ENCODE measurements at places on chromosomes 13 and 19.

- DNase-seq: no peak
Measured at GRCh38 chr13:111908361-111908760, 158.6 kb upstream of the SOX1 start.

- no peak for DNase-seq
Measured at GRCh38 chr13:51978796-51979556, 32.3 kb downstream of the ATP7B start.

DNA sequence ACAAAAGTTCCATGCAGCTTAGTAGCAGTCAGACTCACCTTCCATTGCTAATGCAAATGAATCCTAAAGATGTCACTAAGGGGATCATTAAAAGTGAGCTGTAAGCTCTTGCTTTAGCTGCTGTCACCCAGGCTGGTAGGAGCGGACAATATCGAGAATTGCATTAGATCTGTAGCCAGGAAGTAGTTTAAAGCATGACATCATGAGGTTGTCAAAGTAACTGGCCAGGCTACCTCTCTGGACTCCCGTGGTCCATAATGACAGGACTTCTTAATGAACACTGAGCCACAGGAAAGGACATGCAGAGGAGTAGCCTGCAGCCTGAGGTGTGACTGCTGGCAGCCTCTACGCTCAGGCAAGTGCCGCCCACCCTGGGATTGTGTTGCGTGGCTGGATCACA, 522.3 kb upstream of the NBEA start:
- DNase-seq: no peak

GRCh38 chr19:47309038-47309437, 623 bp upstream of the C5AR1 start:
- no peak for DNase-seq

GRCh38 chr19:9972103-9972502, 35.8 kb upstream of the OLFM2 start:
- DNase-seq: no peak

DNA sequence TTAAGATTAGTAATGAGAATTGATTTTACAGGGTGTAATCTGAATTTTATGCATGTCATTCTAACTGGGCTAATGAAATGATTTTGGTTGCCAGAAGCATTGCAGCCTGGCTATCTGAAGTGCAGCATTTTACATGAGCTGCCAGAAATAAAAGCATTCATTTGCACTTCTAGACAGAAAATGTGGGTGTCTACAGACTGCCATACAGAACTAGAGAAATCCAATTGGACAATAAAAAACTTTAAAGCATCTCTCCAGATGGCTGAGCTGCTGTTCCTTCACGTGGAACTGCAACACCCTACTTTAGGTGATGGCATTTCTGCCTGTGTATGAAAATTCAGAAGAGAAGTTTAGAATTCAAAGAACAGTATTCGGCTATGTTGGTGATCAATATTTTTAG, 450.1 kb upstream of the SLITRK1 start:
- no peak for DNase-seq

DNA sequence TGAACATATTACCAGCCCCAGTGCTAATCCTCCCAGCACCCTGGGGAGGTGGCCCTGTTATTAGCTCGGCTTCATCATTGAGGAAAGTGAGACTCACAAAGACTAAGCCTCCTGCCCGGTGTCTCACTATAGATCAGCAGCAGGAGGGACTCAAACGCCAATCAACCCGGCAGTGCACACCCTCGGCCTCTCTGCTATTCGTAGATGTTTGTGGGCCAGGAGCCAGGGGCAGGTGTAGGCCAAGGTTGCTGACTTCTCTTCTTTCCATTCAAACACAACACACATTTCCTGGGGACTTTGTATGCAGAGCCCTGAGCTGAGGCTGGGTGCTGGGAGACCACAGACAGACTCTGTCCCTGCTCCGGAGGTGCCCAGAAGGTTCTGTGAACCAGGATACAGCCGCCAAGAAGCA, 9.4 kb upstream of the SBK3 start:
- DNase-seq: no peak

DNA sequence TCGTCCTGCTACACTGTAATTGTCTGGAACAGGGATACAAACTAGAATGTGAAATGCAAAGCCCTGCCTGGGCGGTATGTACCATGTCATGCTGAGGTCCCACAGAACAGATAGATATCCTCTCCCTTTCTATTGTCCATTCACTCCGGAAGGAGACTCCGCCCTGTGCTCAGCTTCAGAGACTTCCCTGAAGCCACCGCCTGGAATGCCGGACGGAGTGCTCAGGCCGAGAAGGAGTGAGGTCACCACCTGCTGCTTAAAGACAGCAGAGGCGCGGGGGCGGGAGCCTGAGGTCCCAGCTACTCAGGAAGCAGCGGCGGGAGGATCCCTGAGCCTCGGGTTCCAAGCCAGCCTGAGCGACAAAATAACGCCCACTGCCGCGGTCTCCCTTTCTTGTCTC, 890 bp upstream of the ZNF611 start:
- DNase-seq: peak; percentile 38

- DNase-seq: no peak
Measured at GRCh38 chr19:45008552-45008951, 7.3 kb downstream of the RELB start.

DNA sequence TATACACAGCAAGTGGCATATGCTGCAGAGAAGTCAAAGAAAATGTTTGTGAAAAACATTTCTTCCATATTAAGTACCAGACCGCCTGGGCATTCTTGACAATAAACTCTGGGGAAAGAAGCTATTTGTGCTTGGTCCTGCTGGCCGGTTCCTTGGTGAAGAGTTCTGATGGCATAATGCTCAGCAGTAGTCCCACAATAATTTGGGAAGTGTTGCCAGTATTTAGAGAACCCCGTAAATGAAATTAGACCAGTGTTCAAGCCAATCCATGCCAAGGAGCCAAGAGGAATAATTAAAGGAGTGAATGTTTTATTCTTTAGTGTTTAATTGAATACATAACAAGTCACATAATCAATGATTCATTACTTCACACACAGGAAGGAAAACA, 6.3 kb downstream of the KCTD12 start:
- DNase-seq: no peak

GRCh38 chr19:18657590-18658365, 20.9 kb downstream of the KLHL26 start:
- DNase-seq: no peak

DNA sequence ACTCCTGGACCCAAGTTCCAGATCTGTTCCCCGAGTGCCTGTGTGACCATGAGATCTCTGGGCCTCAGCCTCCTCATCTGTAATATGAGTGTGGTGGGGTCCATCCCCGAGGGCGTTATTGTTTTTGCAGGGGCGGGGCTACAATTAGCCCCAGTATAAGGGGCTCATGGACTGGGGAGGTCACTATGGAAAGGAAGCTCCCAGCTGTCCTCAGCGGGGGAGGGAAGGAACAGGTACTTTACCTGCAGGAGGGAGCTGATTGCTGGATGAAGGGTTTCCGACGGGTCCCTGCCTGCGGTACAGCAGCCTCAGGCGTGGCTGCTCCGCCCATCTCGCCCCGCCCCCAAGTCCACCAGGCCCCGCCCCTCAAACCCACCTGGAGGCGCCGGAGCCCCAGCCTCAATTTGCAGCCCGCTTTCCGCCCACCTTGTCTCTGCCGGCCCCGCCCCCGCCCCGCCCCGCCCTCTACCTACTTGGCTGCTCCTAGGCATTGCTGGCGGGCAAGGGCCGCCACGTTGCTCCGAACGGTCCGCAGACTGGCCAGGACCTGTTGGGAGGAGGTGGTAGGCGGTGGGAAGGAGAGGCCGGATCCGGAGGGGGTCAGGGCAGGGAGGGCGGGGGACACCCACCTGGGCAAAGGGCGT, 5.5 kb downstream of the PDE4C start:
- no peak for DNase-seq

- DNase-seq: peak; percentile 76
Measured at GRCh38 chr19:30228113-30228834, 143.9 kb upstream of the ZNF536 start.

- no peak for DNase-seq
Measured at GRCh38 chr13:93284064-93284463, 57.5 kb downstream of the GPC6 start.

DNA sequence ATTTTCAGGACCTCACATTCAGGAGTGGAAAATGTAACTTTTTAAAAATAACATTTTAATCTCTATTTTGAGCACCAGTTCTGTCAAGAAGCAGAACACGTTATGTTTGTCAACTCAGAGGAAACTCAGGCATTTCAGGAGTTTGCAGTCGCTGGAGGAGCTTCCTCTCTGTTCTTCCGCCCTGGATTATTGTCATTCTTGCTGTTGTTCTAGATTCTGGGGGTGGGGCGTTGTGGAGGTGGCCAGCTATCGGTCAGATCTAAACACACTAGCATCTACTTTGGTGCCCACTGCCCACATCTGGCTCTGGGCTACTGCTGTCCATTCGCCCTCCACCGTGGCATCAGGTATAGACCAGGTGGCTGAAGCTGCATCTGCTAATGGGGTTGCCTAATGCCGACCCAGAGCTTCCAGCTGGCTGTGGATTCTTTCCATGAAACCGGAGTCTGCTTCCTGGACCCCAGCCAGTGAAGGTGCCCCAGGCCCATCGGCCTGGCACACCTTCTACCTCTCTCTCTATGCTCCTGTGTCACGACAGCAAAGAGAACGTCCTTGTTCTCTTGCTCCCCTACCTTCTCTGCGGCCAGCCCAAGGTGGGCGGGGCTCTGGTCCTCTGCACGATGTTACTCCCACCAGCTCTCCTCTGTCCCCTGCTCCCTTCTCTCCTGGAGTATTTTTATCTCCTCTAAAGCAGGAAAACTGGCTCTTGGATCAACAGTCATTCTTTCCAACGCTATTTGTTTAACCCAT, 36.7 kb upstream of the DGKH start:
- DNase-seq: no peak

GRCh38 chr19:53365899-53366493, 491 bp downstream of the ZNF525 start:
- DNase-seq: no peak

- no peak for DNase-seq
Measured at GRCh38 chr13:101111894-101112293, 304.4 kb downstream of the NALCN start.

DNA sequence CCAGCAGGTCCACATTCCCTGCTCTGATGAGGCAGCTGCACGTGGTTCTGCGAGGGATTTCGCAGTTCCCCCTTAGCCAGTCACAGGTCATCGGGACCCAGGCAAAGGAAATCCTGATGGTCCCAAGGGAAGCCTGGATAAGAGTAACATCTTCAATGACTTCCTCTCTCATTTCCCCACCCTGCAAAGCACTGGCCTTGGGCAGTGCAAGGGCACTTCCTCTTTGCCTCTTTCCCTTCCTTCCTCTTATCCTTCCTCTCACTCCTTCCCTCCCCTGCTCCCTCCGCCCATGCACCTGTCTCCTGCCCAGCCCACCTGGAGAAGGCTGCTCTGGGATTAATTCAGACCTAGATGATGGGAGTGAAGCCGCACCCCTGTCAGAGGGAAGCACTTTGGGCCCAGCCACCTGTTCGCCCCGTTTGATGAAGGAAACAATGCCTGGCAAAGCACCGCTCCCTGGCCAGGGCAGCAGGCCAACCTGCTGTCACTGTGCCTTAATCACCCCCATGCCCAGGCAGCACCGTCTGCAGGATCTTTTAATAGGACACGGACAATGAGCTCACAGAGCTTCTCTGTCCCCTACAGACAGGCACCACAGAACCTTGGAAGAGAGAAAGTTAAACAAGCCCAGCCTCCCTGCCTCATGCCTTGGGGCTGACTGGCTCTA, 113.5 kb upstream of the PABPC3 start:
- DNase-seq: no peak

DNA sequence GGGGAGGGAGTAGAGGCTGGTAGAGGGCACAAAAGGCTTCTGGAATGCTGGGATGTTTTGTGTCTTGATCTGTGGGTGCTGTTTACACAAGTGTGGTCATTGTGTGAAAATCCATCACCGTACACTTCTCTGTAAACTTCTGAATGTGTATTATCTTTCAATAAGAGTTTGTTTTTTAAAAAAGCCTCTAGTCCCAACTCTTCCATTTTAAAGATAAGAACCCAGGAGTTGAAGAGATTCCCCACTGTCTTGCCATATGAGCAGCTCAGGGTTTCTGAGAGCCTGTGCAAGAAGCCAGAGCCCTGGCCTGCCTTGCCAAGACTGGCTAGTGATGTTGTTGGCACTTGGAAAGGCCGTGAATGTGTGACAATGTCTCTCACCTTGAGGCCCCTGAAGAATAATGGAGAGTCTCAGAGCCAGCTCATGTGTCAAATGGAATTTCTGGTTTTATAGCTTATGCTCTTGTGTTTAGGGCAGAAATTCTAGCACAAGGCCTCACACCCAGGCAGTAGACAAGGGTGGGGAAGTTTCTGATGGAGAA, 57.5 kb upstream of the NPAS1 start:
- DNase-seq: no peak

GRCh38 chr13:33119022-33119781, 103.0 kb downstream of the KL start:
- no peak for DNase-seq

- no peak for DNase-seq
Measured at GRCh38 chr13:22422712-22423111, 751.8 kb downstream of the FGF9 start.

DNA sequence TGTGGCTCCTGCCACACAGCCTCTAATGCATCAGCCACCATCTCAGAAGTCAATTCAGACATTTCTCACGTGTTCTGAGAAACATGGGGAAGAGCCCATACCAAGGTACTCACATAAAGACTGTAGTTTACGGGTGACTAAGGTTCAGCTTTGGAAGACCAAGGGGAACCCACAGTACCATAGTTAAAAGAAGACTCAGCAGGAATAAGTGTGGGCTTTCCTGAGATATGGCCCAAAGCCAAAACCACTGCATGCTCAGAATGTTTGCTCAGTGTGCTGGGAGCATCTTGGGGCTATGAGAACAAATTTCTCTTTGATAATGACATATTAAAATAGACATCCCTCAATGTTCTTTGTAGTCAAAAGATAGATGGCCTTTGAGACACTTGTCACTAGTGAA, 283.8 kb downstream of the DCT start:
- DNase-seq: no peak

- DNase-seq: no peak
Measured at GRCh38 chr13:98869408-98870090, 108.3 kb downstream of the DOCK9 start.

- DNase-seq: peak; percentile 55
Measured at GRCh38 chr19:947707-948539, 22.1 kb downstream of the ARID3A start.

DNA sequence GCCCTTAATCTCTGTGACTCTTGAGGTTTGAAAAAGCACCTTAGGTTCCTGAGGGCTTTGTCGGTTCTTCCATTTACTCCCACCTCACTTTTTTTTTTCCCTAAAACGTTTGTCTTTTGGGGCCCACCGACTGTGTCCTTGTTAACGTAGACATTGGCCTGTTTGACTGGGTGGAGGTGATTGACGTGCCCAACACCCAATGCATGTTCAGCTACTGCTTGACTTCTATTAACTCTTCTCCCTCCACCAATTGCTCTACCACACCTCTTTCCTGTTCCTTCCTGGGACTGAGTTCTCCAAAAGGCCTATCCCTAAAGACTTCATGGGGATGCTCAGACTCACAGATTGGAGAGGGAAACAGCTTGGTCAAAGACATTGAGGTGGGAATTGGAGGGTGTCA, 17.3 kb downstream of the CKM start:
- DNase-seq: no peak

GRCh38 chr13:43787518-43787891, 733 bp upstream of the ENOX1 start:
- no peak for DNase-seq

All from pons (tissue), 1 donor.